Ovary (tissue), 10 donors: ENCODE measurements at places on chromosomes 3 and 15. TPM values are rescaled to one million over a fixed set of nuclear protein-coding genes. Genes with fewer than 3 reads are reported as not detected.

DNA sequence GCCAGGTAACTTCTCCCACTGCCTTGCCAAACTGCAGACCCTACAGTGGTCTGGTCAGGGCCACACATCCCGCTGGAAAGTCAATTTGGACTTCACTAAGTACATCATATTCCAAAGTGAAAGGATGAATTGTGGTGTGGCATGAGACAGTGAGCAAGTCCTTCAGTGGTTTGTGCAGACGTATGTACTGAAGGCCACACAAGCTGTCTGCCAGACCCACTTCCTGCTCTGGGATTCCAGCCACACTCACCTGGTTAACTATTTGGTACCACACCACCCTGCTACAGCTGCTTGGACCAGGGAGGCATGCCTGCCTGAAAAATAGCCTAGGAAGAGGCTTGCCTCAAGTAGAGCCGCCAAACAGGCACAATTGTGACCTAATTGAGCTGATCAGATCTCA lies 94.1 kb upstream of the STRIT1 start:
- H3K27me3 ChIP-seq, result no peaks in the 10 kb centered on the region
- no peak for DNase-seq
- H3K36me3 ChIP-seq, result no peaks in the 10 kb centered on the region
- H3K4me1 ChIP-seq, result no peaks in the 10 kb centered on the region
- no peak overlapping the region for H3K27ac ChIP-seq

DNA sequence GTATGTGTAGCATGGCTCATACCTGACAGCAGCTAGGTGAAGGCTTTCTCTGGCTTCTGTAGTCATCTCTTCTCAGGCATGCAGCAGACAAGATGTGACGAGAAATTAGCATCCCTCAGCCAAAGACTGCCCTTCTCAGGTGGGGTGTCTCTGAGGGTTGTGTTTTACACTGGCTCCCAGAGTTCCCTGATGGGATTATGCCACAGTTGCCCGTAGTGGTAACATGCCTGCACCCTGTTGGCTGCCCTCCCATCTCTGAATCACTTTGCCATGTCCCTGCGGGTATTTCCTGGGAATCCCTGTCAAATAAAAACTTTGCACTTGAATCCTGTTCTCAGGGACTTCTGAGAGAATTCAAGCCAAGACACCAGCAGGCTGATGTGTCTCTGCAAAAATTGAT lies 70.5 kb downstream of the LRTM1 start:
- no peaks in the 10 kb centered on the region for H3K4me1 ChIP-seq
- no peaks in the 10 kb centered on the region for H3K27me3 ChIP-seq
- no peak overlapping the region for H3K4me3 ChIP-seq
- DNase-seq, result no peak

- no peaks in the 10 kb centered on the region for H3K4me1 ChIP-seq
- H3K27ac ChIP-seq, result no peak overlapping the region
- no peaks in the 10 kb centered on the region for H3K27me3 ChIP-seq
- DNase-seq, result peak; percentile 70
These were observed 49.7 kb upstream of the MYZAP start for GRCh38 chr15:57541805-57542504.

DNA sequence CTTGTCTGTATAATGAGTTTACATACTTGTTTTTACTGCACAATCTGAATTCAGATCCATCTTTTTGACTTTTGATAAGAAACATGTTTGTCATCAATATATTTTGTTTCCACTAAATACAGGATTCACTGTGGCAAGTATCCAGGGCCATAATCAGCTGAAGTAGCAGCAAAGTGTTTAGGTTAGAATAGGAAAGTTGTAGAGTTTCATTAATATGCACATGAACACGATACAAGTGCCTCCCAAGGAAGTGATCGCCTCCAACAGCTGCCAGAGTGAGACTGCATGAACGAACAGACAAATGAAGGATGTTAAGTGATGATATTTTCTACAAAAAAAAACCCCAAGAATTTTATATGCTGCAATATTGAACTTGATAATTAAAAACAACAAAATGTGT lies 204.3 kb downstream of the TBL1XR1 start:
- peaks cover 1% of the 10 kb centered on the region for H3K4me1 ChIP-seq
- H3K4me3 ChIP-seq, result no peak overlapping the region
- no peak overlapping the region for H3K27ac ChIP-seq
- no peaks in the 10 kb centered on the region for H3K36me3 ChIP-seq

DNA sequence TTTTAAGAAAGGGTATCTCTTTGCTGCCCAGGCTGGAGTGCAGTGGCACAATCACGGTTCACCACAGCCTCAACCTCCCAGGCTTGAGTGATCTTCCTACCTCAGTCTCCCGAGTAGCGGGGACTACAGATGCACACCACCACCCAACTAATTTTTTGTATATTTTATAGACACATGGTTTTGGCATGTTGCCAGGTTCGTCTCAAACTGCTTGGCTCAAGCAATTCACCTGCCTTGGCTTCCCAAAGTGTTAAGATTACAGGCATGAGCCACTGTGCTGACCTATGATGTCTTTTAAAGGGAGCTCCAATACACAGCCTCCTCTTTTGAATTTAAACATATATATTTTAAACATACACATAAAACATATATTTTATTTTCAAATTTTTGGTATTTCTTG lies 60.9 kb downstream of the SLC9C1 start:
- no peak overlapping the region for H3K4me3 ChIP-seq
- H3K27me3 ChIP-seq, result no peaks in the 10 kb centered on the region
- H3K36me3 ChIP-seq, result no peaks in the 10 kb centered on the region
- no peaks in the 10 kb centered on the region for H3K4me1 ChIP-seq
- no peak for DNase-seq
- no peak overlapping the region for H3K27ac ChIP-seq

DNA sequence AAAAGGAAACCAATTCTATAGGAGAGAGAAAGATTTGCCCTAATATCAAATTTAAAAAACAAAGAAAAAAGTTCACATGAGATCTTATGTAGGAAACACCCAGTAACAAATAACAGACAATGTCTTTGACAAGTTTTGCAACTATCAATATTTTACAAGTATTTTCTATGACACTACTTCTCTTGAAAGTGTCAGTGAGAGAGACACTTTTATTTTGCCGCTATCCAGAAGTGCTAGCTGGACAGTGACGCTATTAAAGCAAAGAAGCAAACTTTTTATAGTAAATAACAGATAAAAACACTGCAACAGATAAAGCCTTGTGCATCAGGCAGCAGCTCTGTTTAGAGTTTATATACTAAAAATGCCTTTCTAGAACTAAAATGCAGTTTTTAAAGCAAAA lies 13.3 kb downstream of the LYSMD2 start:
- H3K4me3 ChIP-seq, result no peak overlapping the region
- H3K27me3 ChIP-seq, result no peaks in the 10 kb centered on the region
- H3K36me3 ChIP-seq, result no peaks in the 10 kb centered on the region
- peaks cover 14% of the 10 kb centered on the region for H3K4me1 ChIP-seq

The TPRG1 gene
- total RNA-seq, result 4.2 TPM

The MYO1E gene
- 27.3 TPM for total RNA-seq

- H3K27ac ChIP-seq, result no peak overlapping the region
- H3K36me3 ChIP-seq, result no peaks in the 10 kb centered on the region
- H3K4me3 ChIP-seq, result no peak overlapping the region
These were observed 205.7 kb upstream of the ROBO1 start for GRCh38 chr3:79973482-79973881.

The CHST13 gene
- total RNA-seq, result 0.12 TPM

DNA sequence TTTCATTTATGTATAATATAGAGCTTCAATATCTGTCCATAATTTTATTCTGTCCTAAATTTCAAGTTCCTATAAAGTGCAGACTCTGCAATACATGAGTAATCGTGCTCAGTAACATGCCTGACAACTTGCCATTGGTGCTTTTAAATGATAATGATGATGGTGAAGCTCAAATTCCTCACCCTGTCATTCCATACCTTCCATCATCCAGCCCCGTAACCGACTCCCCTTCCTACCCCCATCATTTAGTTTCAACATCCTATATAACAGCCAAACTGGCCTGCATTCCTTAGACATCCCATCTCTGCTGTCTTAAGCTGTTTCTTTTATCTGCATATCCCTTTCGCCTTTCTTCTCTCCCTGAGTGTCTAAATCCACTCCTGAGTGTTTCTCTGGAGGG lies 67.2 kb upstream of the DLG1 start:
- H3K27me3 ChIP-seq, result no peaks in the 10 kb centered on the region
- no peak for DNase-seq
- H3K36me3 ChIP-seq, result no peaks in the 10 kb centered on the region
- no peaks in the 10 kb centered on the region for H3K4me1 ChIP-seq

The GABRR3 gene
- not detected for total RNA-seq

DNA sequence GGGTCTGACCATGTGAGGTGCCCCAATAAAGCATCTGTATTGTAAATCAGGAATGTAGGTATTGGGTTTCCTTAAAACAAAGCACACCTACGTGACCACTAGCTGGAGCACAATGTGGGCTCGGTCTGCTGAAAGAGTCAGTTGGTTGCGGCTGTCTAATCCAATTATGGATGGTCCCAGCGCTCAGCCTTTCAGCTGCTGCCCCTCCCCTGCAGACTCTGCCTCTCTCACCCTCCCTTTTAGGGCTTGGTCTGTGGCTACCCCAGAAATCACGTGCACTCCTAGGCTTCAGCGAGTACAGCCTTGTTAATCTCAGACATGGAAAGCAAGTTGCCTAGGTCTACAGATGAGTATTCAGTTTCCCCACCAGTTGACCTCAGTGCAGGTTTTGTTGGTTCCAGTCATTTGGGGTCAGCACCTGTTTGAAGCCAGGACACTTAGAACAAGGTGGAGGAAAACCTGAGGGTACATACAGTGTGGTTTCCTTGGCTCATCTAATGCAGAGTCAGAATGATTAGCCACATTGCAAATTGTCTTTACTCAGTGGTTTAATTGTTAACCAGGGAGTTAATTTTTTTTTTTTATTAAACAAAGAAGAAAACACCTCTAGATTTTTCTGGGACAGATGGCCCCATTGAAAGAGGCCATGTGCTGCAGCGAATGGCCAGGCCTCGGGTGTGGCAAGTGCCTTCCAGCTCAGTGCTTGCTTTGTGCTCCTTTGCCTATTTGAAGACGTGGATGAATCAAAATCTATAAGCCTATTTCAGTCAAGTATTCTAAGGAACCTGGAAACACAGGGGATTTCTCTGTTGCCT lies 137.7 kb downstream of the IGF1R start:
- no peak overlapping the region for H3K27ac ChIP-seq
- H3K36me3 ChIP-seq, result no peaks in the 10 kb centered on the region
- H3K4me3 ChIP-seq, result no peak overlapping the region
- no peaks in the 10 kb centered on the region for H3K27me3 ChIP-seq

DNA sequence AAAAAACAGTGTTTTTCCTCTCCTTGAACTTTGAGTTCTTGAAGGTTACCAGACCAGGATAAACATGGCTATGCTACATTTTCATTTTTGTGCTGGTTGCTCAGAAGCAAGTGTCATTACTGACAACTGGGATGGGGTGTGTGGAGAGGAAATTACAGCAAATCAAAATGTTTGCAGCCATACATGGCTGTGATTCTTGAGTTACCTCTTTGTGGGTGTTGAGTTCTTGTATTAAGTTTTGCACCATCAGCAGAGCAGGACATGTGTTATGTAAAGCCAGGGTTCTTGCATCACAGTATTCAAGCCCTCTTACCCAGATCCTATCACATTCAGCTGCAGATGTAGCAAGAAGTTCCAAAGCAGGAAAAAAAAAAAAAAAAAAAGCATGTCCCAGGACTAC lies 53.9 kb upstream of the ATOSA start:
- H3K27me3 ChIP-seq, result no peaks in the 10 kb centered on the region
- peak; percentile 20 for DNase-seq
- no peak overlapping the region for H3K4me3 ChIP-seq
- H3K4me1 ChIP-seq, result peaks cover 5% of the 10 kb centered on the region
- H3K36me3 ChIP-seq, result no peaks in the 10 kb centered on the region

- no peaks in the 10 kb centered on the region for H3K27me3 ChIP-seq
- no peak overlapping the region for H3K27ac ChIP-seq
These were observed 125.4 kb downstream of the MEGF11 start for GRCh38 chr15:66128116-66128680.

DNA sequence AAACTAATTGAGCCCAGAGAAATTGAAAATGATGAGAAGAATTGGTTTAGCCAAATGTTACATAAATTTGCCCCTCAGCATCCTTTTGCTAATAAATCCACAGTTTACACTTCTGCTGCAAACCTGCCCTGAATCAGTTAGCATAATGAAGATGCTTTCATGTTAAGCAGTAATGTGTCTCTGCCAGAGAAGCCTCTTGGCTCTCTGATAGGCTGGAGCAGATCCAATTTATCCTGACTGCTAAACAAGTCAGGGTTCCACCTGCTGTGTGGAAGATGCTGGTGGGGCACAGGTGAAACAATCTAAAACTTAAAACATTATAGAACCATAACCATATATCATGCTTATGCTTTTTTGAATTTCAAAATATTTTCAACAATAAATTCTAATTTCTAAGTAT lies 946.8 kb downstream of the OTOL1 start:
- DNase-seq, result no peak
- H3K27ac ChIP-seq, result no peak overlapping the region
- no peaks in the 10 kb centered on the region for H3K36me3 ChIP-seq
- no peaks in the 10 kb centered on the region for H3K4me1 ChIP-seq
- no peak overlapping the region for H3K4me3 ChIP-seq

The SNRPN gene
- total RNA-seq, result 223 TPM

DNA sequence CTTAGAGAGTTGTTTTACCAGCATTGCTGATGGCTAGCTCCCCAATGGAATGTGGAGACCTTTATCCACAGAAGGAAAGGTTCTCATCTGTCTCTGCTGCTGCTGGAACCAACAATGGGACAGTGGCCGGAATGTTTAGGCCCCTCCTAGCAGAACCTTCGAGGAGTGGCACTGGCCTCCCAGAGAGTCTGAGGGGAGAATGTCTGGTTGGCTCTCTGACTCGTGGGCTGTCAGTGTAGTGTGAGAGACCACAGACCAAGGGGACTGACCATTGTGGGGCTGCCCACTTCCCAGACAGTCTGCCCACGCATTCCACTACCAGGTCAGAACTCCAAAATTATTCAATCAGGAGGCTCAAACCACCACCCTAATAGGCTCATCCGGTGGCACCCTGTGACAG lies 5.1 kb downstream of the RASL12 start:
- H3K36me3 ChIP-seq, result no peaks in the 10 kb centered on the region
- H3K4me3 ChIP-seq, result no peak overlapping the region
